ENCODE measurements at places on chromosomes 11 and 22.

DNA sequence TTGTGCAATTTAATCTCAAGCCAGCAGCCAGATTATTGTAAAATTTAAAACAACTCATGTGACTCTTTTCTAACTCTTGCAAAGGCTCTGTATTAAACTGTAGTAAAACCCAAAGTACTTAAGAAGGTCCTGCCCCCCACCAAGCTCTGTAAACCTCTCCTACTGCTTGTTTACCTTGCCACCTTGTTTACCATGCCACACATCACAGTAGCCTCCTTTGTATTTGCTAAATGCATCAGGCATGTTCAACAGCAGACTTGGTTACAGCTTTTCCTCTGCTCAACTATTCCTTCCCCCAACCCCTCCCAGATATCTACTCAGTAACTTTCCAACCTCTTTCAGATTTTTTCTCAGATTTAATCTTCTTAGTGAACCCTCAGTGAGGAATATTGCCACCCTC is 861.6 kb downstream of the METTL15 start:
- DNase-seq: no peak

GRCh38 chr11:16856022-16856471 is 117.6 kb downstream of the C11orf58 start:
- DNase-seq: no peak

GRCh38 chr11:15665368-15665871 is 550.7 kb downstream of the INSC start:
- DNase-seq: no peak

DNA sequence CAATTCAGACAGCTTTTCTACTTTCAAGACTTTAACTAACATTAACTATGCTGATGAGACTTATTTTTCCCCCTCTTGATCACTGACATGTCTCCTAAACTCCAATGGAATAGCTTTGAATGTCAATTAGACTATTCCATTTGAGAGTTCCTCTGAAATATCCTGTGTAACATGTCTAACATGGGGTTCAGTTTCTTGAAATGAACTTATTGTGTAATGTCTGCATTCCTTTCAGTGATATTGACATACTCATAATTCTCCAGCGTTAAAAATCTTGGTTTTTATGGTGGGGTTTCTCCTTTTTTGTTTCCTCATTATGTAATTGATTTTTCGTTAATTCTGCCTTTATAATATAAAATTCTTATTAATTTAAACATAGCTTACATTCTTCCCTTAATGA is 37.7 kb upstream of the SPTBN2 start:
- DNase-seq: no peak

DNA sequence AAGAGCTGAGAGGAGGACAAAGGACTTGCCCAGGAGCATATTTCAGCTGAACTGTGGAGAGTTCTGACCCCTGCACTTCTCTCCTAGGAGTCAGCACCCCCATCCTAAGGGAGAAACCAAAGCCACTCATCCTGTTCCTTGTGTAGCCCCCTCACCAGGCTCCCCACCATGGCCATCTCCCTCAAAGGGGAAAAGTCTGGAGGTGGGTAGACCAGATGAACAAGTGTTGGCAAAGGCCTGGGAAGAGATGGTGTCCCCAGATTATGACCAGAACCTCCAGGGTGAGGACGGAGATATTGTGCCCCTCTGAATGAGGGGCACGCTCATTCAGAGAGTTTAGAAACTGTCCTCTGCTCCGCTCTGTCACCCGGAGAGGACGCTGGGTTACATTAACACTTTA is 880.0 kb downstream of the BRD1 start:
- no peak for DNase-seq

- no peak for DNase-seq
These were observed 9.5 kb downstream of the STK33 start for GRCh38 chr11:8584511-8584910.

DNA sequence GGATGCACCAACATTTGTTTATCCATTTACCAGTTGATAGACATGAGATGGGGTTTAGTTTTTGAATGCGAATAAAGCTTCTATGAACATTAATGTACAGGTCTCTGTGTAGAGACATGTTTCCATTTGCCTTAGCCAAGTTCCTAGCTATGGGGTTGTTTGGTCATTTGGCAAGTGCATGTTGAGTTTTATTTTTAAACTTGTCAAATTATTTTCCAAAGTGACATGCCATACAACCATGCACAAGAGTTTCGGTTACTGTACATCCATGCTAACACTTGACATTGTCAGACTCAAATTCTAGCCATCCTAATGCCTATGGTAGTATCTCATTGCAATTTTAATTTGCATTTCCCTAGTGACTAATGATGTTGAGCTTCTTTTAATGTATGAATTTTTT is 70.5 kb upstream of the PARVA start:
- DNase-seq: no peak

DNA sequence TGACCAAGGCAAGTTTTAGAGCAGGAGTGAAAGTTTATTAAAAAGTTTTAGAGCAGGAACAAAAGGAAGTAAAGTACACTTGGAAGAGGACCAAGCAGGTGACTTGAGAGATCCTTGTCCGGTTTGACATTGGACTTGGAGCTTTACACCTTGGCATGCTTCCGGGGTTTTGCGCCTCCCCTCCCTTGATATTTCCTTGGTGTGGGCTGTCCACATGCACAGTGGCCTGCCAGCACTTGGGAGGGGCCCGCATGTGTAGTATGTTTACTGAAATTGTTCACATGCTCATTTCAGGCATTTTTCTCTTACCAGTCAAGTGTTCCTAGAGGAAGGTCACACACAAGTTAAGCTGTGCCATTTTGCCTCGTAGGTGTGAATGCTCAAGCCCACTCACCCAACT is 19.0 kb upstream of the THRSP start:
- DNase-seq: no peak

DNA sequence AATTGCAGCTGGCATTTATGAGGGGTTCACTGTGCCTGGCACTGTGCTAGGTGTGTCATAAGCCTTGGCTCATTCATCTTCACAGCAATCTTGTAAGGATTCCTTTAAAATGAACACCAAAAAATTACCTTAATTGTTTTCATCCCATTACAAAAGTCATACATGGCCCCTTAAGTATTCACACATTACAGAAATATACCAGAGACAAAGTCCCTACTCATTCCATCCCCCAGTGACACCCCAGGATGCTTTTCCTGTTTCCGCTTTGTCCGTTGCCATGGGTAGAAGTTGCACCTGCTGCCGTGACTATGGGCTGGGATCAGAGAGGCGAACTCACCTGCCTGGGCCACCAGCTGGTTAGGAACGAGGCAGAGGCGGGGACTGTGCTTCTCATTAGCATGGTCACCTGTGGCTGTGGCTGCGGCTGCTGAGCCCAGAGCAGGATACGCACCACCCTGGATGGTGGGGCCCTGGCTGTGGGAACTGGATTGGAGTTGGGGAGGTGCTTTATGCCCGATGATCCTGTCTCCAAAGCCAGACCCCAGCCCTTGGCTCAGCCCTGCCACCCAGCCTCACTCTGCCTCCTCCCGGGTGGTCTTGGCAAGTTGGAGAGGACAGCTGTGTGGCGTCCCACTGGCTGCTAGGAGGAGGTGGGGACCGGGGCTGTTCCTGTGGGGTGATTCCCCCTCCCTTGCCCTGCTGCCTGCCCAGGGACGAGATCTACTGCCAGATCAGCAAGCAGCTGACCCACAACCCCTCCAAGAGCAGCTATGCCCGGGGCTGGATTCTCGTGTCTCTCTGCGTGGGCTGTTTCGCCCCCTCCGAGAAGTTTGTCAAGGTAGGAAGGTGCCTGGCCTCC is 60.8 kb downstream of the MYO7A start:
- DNase-seq: no peak

DNA sequence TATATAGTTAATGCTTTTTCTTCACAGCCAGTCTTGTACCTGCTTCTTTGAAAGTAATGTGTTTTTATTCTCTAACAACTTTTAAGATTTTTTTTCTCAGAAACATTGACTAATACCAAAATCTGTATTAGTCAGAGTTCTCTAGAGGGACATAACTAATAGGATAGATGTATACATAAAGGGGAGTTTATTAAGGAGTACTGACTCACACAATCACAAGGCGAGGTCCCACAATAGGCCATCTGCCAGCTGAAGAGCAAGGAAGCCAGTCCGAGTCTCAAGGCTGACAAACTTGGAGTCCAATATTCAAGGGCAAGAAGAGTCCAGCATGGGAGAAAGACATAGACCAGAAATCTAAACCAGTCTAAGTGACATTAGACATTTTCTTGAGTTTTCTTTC is 140.0 kb downstream of the RAB38 start:
- no peak for DNase-seq

GRCh38 chr11:79425463-79425862 is 15.4 kb downstream of the TENM4 start:
- DNase-seq: no peak

DNA sequence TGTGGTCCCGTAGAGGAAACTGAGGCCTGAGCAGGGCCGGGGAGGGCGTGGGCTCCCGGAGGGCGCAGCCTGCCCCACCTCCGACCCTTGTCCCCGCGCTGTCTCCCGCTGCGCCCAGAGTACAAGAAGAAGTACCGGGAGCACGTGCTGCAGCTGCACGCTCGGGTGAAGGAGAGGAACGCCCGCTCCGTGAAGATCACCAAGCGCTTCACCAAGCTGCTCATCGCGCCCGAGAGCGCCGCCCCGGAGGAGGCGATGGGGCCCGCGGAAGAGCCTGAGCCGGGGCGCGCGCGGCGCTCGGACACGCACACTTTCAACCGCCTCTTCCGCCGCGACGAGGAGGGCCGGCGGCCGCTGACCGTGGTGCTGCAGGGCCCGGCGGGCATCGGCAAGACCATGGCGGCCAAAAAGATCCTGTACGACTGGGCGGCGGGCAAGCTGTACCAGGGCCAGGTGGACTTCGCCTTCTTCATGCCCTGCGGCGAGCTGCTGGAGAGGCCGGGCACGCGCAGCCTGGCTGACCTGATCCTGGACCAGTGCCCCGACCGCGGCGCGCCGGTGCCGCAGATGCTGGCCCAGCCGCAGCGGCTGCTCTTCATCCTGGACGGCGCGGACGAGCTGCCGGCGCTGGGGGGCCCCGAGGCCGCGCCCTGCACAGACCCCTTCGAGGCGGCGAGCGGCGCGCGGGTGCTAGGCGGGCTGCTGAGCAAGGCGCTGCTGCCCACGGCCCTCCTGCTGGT is 1.9 kb downstream of the NLRP6 start:
- DNase-seq: peak; percentile 29

DNA sequence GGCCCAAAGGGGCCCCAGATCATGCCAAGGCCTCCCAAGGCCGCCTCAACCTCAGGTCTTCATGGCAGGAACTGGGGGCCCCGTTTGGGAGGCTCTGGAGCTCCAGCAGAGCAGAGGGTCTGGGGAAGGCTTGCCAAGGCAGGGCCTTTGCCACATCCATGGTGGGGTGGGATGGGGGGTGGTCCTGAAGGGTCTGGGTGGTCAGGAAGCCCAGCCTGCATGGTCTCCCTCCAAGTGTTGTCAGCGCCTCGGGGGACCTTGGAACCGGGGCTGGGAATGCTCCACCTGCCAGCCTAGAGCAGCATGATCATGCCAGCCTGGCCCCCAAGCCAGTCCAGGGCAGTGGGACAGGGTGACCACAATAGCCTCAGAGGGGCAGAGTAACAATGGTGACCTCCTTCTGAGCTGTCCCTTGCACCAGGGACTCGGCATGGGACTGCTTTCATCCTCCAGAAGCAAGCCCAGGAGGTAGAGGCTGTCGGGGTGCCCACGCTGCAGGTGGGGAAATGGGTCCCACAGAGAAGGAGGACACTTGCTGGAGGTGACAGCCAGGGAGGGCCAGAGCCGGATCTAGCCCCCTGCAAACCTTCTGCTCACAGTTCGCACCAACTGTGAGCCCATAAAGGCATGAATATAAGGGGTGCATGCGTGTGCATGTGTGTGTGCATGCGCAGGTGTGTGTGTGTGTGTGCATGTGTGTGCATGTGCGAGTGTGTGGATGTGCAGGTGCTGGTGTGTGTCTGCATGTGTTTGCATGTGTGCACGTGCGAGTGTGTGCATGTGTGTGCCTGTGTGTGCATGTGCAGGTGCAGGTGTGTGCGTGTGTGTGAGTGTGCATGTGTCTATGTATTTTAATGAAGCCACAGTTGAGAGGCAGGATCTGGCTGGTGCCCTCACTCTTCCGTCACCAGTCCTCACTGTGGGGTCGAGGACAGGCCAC is 63.8 kb downstream of the MYEOV start:
- DNase-seq: no peak

GRCh38 chr22:46815896-46816731 is 53.7 kb downstream of the TBC1D22A start:
- DNase-seq: no peak

DNA sequence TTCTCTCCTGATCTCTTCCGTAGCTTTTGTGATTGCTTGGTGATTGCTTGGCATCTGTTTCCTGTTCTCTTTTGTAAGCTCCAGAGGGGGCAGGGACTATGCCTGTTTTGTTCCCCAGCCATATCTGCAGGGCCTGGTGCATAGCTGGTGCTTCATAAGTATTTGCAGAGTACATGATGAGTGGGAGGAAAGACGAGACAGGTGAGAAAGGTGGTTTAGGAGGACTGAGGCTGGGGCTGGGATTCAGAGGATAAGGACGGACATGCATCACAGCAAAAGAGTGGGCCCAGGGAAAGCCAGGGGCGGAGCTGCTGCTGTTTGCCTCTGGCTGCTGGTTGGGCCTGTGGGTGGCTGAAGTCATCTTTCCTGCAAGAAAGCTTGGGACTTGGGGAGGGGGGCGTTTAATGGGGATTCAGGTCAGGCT is 62.4 kb downstream of the DSCAML1 start:
- DNase-seq: no peak

DNA sequence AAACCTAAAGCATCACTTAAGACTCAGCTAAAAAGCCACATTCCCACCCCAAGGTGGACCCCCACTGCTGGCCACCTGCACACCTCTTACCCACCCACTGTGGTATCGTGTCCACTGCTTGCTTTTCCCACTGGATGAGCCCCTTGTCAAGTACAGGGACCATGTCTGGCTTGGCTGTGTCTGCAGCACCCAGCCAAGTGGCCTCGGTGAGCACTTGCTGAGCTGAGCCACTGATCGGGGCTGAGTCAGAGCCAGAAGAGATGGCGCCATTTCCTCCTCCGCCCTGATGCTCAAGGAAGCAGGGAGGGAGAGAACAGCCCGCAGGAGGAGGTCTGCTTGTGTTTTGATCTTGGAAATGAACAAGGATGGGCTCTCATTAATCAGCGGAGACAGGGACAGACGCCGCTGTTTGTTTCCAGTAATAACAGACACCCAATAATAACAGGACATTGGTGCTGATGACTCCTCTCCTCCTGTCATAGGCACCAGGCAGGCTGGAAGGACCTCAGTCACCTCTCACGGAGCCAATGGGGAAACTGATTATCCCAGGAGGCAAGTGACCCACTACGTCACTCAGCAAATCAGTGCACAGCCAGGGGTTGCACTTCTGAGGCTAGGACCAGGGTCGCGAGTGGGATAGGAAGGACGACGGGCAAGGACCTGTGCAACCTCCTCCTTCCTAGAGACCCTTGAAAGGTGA is 85.2 kb upstream of the RTL6 start:
- DNase-seq: no peak

- no peak for DNase-seq
These were observed 16.1 kb upstream of the PCF11 start for GRCh38 chr11:83140691-83141455.
